ENCODE measurements at places on chromosomes 12 and 14. TPM values are rescaled to one million over a fixed set of nuclear protein-coding genes. Genes with fewer than 3 reads are reported as not detected.

CLEC14A gene
- not detected for total RNA-seq

MUCL1 gene
- total RNA-seq = not detected

KLRC4 gene
- not detected for total RNA-seq

FAIM2 gene
- not detected for total RNA-seq

OR10G2 gene
- not detected for total RNA-seq

TNFAIP2 gene
- 294 TPM for total RNA-seq

MEG3 gene
- total RNA-seq = 49.4 TPM
